Natural killer cell treated with Interleukin-12 subunit alpha and Interleukin-12 subunit beta and Interleukin-15 and Interleukin-18, amount 100 ng/mL, for 72 hours (primary cell): ENCODE measurements at places on chromosomes 2 and 18.

DNA sequence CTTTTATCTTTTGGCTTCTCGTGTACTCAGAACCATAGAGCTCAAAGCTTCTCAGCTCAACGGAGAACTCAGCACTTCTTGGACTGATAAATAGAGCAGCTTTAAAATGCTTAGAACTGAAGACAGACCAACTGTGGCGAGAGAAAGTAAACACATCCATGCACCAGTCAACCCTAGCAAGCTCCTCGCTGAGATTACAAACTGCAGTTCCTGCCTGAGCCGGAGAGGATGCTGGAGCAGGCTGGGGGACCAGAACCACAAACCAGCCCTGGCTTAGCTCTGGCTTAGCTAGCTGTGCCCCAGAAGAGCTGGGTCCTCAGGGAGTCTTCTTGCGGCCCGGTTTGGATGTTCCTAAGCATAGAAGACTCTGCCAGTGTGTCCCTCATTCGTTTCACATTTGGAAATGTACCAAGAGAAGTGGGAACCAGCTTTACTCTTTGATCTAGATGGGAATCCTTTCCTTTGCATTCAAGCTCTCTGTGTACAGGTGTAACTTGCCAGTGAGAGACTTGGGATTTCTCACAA, 5.6 kb downstream of the PAX8 start:
- DNase-seq = no peak

- no peak for DNase-seq
Observed at GRCh38 chr2:231680992-231681852, 27.1 kb upstream of the PTMA start.

GRCh38 chr2:38442643-38443541, 65.8 kb upstream of the ATL2 start:
- no peak for DNase-seq

- no peak for DNase-seq
Observed at GRCh38 chr18:26206488-26206887, 19.8 kb upstream of the TAF4B start.

- no peak for DNase-seq
Observed at GRCh38 chr2:8527031-8527430, 154.8 kb upstream of the ID2 start.

DNA sequence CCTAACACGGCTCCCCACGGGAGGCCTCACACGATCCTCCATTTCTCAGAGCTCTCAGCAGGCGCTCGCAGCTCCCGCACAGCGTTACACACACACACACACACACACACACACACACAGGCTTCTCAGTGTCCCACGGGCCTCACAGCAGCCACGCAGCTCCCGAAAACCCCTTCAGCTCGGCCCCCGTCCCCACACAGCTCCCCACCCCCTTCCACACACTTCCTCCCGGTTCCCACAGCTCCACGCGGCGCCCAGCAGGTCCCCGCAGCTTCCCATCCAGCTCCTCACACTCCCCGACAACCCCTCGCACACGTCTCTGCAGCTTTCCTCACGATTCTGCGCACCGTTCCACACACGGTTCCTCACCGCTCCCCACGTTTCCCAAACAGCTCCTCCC, 41.6 kb downstream of the KIF1A start:
- no peak for DNase-seq

GRCh38 chr18:37316468-37316867, 249.1 kb downstream of the CELF4 start:
- DNase-seq = no peak

GRCh38 chr18:36718705-36719328, 110.0 kb downstream of the TPGS2 start:
- no peak for DNase-seq

GRCh38 chr2:230324503-230324902, 2.5 kb upstream of the SP140L start:
- no peak for DNase-seq

DNA sequence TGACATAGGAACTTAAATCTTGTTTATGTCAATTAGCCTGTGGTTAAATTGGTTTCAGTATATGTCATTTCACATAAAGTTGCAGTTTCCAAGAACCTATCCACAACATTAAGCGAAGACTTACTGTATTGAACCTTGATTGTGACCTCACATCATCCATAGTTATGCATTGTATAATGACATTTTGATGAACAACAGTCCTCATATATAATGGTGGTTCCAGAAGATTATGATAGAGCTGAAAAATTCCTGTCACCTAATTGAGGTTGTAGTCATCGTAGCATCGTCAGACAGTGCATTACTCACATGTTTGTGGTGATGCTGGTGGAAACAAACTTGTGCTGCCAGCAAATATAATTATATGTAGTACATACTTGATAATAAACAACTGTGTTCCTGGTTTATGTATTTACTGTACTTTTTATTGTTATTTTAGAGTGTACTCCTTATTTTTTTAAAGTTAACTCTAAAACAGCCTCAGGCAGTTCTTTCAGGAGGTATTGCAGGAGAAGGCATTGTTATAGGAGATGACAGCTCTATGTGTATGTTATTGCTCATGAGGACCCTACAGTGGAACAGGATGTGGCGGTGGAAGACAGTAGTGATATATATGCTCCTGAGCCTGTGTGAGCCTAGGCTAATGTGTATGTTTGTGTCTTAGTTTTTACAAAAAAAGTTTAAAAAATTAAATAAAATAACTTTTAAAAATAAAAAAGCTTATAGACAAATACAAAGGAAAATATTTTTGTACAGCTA, 56.6 kb downstream of the UBE2E3 start:
- no peak for DNase-seq

DNA sequence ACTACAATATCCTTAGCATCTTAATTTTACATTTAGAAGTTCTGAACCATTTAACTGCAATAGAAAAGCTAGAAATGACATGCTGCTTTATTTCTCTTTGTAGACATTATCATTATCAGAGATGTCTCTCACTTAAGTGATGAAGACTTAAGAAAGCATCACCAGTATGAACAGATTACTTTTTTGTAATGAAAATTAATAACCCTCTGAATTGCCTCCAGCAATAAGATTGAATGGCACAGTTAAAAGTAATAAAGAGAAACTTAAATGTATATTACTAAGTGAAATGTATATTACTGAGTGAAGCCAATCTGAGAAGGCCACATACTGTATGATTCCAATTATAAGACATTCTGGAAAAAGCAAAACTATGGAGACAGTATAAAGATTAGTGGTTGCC, 89.4 kb downstream of the PID1 start:
- DNase-seq = no peak

GRCh38 chr18:62026586-62026985, 133.8 kb upstream of the RNF152 start:
- no peak for DNase-seq

GRCh38 chr2:67666386-67667053, 269.4 kb downstream of the ETAA1 start:
- no peak for DNase-seq

DNA sequence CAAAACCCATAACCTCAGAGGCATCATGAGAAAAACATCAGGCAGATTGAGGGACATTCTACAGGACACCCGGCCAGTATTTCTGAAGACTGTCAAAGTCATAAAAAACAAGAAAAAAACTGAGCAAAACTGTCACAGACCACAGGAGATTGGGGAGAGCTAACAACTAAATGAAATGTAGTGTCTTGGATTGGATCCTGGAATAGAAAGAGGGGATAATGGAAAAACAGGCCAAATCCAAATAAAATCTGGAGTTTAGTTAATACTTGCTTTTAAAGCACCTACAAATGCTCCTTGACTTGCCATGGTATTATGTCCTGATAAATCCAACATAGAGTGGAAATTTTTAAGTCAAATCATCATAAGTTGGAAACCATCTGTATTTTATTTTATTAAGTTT, 17.6 kb upstream of the CXCR1 start:
- DNase-seq = no peak

DNA sequence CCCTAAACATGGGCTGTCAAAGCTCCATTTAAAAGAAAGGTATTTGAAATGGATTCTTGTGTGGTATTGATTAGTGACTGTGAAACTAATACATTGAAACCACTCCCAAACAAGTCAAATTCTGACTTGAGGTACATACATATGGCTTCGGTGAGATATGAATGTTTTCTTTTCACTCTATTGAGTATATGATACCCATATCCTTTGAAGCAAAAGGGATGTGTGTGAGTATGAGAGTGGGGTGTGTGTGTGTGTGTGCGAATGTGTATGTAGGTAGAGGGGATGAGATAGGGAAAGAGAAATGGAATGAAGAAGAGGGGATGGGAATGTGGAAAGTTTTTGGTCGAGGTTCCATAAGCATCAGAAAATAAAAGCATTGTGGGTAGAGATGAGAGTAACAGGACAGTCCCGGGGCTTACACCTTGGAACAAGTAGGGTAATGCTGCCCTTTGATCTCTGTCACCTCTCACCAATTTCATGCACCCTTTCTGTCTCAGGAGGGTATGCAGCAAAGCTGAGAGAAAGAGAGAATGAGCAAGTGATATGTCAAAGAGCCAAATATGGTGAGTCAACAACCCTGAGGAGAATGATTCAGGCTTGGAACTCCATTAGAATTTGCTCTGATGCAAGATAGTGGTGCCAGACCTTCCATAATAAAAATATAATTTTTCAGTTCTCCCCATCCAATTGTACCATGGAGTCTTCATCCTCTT, 64.0 kb upstream of the ZEB2 start:
- DNase-seq = no peak

GRCh38 chr2:199470672-199471442, 13.1 kb upstream of the SATB2 start:
- no peak for DNase-seq

GRCh38 chr2:231394211-231395141, 1.0 kb upstream of the B3GNT7 start:
- peak; percentile 88 for DNase-seq

GRCh38 chr2:120992791-120993555, 257.3 kb downstream of the GLI2 start:
- no peak for DNase-seq

GRCh38 chr2:96157649-96158553, 12.7 kb upstream of the DUSP2 start:
- peak; percentile 84 for DNase-seq

DNA sequence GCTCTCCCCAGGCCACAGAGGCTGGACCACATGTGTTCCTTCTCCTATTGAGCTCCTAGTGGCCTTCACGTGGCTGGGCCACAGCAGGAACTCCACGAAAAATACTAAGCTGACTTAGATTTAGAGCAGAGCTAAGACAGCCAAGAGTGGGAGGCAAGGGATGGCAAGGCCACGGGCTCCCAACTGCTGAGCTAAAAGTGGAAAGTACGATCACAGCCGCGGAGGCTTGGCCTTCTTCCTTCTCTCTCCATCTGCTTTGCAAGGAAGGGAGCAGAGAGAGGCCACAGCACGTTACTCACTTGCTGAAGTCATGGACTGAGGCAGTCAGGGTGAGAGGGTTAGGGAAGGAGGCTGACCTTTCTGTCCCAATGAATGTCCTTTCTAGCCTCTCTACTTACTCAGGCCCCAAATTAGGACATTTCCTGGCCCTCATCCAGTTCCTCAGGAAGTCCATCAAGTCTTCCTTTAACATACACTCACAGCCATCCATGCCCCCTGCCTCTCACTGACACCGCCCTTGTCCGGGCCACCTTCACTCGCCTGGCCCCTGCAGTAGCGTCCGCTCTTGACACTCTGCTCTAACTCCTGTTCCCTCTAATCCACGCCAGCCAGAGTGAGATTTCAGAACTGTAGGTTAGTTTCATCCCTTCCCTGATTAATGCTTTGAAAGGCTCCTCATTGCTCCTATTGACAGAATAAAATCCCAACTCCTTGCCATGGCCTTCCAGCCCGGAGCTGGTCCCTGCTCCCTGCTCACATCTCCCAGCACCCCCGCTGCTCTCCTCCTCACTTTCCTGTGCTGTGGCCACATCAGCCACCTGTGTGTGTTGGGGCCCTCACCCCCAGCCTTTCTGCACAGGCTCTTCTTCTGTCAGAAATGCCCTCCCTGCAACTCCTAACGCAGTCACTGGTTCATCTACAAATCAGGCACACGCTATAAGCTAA, 204.2 kb downstream of the CYP26B1 start:
- no peak for DNase-seq

GRCh38 chr2:24409171-24409570, 48.8 kb upstream of the ITSN2 start:
- DNase-seq = no peak

DNA sequence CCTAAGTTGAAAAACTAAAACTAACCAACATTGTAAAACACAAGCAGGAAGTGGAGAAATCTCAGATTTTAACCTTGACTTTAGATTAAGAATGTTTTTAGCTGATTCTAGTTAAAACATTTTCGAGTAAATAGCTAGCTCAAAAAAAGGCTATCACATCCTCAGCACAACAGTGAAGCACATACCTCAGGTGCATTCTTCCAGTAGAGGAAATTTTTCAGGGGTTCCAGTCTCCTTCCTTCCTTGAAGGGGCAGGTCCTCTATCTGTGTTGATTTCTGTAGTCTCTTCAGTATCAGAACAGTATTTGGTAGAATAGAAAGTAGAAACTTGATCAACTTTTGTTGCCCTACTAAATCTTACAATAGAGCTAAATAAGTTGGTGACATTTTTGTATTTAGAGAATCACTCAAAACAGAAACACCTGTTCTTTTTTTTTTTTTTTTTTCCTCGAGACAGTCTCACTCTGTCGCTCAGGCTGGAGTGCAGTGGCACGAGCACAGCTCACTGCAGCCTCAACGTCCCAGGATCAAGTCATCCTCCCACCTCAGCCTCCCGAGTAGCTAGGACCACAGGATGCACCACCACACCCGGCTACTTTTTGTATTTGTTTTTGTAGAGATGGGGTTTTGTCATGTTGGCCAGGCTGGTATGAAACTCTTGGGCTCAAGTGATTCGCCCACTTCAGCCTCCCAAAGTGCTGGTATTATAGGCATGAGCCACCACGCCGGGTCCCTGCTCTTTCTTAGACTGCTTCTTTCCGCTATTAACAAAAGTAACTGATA, 6.9 kb upstream of the GPR155 start:
- no peak for DNase-seq

DNA sequence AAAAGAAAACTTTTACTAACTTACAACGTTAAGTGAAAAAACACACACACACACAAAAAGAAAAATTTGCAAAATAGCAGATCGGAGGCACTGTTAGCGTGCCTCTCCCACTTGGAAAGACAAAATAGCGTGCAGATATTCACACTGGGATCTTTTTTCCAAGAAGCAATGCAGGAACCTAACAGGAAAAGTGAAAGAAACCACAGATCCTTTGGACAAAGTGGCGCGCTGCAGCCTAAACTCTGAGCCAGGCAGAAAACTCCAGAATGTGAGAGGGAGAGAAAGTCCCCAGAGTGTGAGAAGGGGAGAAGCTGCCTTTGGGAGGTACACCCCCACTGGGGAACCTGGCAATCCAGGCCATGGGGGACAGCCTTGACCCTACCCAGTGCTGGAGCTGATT, 70.7 kb upstream of the SERPINE2 start:
- no peak for DNase-seq
